ENCODE measurements at places on chromosomes 6 and 20.

DNA sequence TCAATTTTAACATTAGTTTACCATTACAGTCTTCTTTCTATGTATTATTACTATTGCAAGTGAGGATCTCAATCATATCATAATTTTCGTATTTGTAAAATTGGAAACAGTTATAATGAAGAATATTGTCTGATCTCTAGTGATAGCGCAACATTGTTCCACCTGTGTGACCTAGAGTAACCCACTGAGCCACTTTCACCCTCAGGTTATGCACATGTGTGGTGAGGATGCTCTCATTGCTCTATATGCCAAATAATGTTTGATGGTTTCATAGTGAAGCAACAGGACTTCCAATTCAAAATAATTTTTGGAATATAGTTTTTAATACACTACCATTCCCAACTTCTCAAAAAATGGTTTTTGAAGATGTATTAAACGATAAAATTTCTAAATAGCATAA is 603.1 kb upstream of the MAN1A1 start:
- no peak for DNase-seq

GRCh38 chr6:90454836-90455427 is 131.9 kb downstream of the MAP3K7 start:
- no peak for DNase-seq

DNA sequence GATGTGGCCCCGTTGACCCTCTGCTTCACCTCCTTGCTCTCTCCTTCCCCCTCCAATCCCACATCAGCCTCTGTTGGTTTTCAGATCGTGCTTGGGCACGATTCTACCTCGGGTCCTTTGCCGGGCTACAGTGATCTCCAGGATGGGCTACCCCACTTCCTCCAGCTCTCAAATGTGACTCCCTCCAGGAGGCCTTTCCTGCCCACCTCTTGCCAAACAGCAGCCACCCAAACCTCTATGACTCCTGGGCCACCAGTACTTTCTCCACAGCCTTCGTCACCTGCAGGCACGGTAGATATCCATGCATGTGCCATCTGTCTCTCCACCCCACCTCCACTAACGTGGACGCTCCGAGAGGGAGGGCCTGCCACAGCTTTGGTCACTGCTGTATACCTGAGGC is 55.9 kb upstream of the NXT1 start:
- DNase-seq = no peak

- DNase-seq = no peak
These were observed 4.5 kb downstream of the FLRT3 start for GRCh38 chr20:14332866-14333265.

GRCh38 chr6:57089265-57089664 is 723 bp upstream of the ZNF451 start:
- DNase-seq = no peak

Measured in stimulated activated CD8-positive, alpha-beta memory T cell treated with anti-CD3 and anti-CD28 coated beads, Interleukin-15, amount 100 ng/mL, for 24 hours (primary cell).